ENCODE measurements at places on chromosomes 2 and 18. TPM values are rescaled to one million over a fixed set of nuclear protein-coding genes. Genes with fewer than 3 reads are reported as not detected.

The MAP3K20 gene
- polyA plus RNA-seq = 13.1 TPM

The FAM228A gene
- polyA plus RNA-seq = 0.32 TPM

The VPS54 gene
- polyA plus RNA-seq = 6.8 TPM

The CHRND gene
- polyA plus RNA-seq = not detected

The OR6B2 gene
- polyA plus RNA-seq = not detected

The HDLBP gene
- polyA plus RNA-seq = 257 TPM

The GRB14 gene
- polyA plus RNA-seq = 15.0 TPM

The CWC22 gene
- polyA plus RNA-seq = 4.4 TPM

The GPBAR1 gene
- polyA plus RNA-seq = 2.1 TPM

The POMC gene
- 1.0 TPM for polyA plus RNA-seq

The FBLN7 gene
- 0.60 TPM for polyA plus RNA-seq

The GRHL1 gene
- 6.0 TPM for polyA plus RNA-seq

The KCNK3 gene
- polyA plus RNA-seq = 0.78 TPM

The CIB4 gene
- not detected for polyA plus RNA-seq

The NOSTRIN gene
- 5.5 TPM for polyA plus RNA-seq

The YES1 gene
- 17.9 TPM for polyA plus RNA-seq

The ABCB11 gene
- polyA plus RNA-seq = 33.1 TPM

The PCGF1 gene
- 12.5 TPM for polyA plus RNA-seq

The LOXHD1 gene
- not detected for polyA plus RNA-seq

The LHCGR gene
- polyA plus RNA-seq = not detected

The UGT1A3 gene
- 61.6 TPM for polyA plus RNA-seq

The ADD2 gene
- polyA plus RNA-seq = not detected

The RND3 gene
- polyA plus RNA-seq = 30.0 TPM

Data from liver (tissue), 10 donors.